ENCODE measurements at places on chromosomes 1 and 21.

DNA sequence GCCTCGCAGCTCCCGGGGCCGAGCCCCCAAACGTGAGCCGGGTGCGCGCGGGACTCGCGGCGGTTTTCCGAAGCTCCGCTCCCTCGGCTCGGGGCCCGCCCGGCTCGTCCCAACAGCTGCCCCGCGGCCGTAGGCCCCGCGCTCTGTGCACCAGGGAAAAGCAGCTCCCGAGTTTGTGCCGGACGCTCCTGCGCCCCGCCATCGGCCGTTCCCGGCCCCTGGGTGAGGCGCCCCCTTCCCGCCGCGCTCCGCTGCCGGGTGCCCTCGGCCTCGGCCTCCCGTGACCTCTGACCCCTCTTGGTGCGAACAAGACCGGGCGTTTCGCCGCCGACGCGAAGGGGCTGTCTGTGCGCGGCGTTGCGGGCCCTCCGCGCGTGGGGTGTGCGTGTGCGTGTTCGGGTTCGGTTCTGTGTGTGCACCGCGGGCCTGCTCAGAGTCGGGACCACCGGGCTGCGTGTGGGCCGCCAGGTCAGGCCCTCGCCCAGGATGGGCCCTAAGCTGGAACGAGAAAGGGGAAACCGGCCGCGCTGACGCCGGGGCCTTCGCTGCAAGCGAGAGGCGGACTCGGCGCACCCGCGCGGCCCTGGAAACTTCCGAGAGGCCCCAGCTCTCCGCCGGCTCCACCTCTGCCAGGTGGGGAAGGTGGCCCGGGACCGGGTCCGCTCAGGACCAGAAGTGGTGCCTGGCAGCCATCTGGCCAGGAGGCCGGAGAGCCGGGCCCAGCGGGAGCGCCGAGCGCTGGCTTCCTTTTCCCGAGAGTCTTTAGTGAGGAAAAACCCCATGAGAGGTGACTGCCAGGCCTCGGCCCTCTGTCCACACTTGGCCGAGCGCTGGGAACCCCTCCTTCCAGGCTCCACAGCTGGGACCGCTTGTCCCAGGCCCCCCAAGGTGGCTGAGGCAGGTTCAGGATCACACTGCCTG, 1.9 kb downstream of the PRDM16 start:
- DNase-seq: peak; percentile 33

- DNase-seq: no peak
Observed at GRCh38 chr1:241499910-241500309, 19.6 kb downstream of the FH start.

DNA sequence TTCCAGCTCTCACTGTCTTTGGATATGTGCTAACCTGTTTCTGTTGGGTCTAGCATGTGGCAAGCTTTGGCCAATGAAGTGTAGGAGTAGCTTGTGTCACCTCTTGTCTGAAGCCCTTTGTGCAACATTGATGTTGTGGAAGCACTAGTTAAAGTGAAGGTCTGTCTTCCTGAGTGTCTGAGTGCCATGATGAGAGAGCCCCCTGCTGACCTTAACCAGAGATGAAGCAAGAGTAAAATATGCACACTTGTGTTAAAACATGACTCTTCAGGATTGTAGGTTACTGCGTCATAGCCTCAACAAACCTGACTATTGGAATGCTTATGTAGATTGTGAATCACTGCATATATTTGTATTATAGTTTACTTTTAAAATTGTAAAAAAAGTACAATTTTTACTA, 103.7 kb downstream of the NCAM2 start:
- no peak for DNase-seq

DNA sequence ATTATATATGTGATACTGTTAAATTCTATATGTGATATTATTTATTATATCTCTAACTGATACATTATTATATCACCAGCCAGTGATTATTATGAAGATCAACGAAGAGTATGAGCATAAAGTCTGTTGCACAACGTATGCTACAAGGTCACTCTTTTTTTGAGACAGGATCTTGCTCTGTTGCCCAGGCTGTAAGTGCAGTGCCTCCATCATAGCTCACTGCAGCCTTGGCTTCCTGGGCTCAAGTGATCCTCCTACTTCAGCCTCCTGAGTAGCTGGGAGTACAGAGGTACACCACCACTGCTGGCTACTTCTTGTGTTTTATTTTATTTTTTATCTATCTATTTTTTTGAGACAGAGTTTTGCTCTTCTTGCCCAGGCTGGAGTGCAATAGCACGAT, 14.0 kb upstream of the EPHB2 start:
- DNase-seq: no peak

DNA sequence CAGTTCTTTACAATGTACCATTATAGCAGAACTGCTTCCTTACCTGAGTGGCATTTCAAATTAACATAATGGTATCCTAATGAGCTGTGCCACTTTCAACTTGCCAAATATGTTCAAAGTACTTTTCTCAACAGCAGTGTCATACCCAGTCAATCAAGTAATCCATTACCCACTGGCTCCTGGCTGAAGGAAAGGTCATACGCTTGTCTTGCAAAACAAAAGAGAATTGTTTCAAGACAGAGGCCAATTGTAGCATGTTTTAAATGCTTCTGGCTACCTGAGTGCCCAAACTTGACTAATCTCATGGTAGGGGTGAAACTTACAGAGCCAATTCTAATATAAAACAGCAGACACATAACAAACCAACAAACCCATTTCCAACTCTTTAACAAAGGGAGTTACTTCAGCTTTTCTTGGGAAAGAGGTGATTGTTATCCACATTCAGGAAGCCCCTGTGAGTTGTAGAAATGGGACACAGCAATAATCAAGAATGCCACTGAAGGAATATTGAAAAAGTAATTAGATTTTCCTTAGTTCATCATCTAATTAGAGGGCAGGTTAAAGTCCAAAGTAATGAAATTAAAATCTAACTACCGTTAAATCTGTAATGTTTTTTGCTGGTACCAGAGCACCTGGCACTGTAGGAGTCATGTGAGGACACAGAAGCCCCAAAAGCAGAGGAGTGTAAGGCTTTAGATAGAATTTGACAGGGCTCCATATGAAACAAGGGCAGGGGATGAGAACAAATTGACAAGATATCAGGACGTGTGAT, 241.9 kb downstream of the RWDD3 start:
- DNase-seq: no peak

DNA sequence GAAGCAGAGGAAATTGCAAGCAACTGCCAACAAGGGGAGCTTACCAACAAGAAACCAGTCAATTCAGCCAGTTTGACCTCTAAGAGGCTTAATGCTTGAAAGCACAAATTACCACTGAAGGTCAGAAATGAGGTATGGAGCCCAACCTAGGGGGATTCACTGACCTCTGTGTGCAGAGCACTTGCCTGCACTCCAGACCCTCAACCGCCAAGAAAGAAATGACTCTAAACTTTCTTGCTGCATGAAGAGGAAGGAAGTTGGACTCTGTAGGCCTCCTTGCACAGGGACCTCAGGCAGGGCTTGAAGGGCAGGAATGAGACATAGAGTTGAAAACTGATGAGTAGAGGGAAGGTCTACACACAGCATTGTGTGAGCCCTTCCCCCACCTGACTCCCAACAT, 10.0 kb downstream of the ARMH1 start:
- DNase-seq: no peak

DNA sequence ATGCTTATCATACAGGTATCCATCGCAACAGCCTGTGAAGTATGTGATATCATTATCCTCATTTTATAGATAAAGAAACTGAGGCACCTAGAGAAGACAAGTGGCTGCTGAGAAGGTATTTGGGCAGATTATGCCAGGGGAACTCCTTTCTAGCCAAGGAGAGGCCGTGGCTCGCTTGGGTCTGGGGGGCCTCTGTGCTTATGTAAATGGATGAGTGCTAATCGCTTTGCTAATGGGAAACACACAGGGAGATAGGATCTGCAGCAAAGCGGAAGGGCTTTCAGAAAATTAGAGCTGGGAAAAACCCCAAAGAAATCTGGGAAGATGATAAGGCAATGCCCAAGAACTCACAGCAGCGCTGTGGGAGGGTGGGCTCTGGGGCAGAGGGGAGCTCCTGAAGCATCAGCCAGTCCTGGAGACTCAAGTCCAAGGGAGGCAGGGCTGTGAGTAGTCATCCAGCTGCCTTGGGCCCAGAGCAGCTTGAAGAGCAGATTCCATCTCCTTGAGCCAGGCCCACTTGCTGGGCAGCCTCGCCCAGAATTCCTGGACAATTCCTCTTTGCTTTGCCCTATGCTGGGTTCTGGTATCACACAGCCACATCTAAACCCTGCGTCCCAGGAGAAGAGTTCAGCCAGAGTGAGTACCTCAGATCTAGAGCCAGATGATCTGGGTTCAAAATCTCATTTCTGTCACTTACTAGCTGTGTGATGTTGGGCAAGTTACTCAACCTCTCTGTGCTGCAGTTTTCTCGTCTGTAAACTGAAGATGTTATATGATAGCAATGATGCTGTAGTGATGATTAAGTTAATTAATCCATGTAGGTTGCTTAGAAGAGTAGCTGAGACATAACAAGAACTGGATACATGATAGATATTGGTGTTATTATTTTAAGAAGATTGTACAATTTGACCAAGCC, 36.7 kb downstream of the FOXD2 start:
- no peak for DNase-seq

DNA sequence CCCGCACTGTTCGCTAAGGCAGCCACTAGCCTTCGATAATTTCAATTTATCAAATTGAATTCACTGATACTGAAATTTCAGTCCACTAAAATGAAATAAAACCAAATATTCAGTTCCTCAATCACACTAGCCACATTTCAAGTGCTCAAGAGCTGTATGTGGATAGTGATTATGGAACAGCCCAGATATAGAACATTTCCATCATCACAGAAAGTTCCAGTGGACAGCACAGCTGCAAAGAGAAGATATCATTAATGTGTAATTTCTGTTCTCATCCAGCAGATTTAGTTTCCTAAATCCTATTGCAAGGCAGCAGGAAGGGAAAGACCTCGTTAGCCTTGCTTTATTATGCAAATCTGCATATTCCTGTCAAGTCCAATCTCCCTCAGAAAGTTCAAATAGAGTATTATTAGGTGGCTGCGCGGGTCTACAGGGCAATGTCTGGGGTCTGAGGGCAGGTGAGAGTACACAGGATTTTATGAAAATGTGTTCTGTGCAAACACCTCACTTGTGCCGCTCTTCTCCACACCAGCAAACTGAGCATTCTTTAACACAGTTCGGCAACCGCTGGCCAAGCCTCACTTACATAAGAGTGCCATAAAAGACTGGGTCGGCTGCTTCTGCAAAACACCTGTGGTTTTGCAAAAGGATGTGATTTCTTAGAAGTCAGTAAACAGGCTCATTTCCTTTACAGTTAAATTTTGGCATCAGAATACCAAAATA, 22.4 kb downstream of the CAPZB start:
- no peak for DNase-seq

GRCh38 chr1:239912471-239912870, 179.2 kb upstream of the FMN2 start:
- no peak for DNase-seq

DNA sequence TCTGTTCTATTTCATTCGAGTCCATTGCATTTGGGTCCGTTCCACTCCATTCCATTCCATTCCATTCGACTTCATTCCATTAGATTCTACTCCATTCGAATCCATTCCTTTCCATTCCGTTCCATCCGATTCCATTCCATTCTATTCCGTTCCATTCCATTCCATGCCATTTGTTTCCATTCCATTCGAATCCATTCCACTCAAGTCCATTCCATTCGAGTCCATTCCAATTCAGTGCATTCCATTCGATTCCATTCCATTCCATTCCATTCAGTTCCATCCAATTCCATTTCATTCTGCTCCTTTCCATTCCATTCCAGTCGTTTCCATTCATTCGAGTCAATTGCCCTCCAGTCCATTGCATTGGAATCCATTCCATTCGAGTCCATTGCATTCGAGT, 2603.7 kb upstream of the TPTE start:
- peak; percentile 17 for DNase-seq

GRCh38 chr1:93779540-93780165, 98.0 kb upstream of the BCAR3 start:
- no peak for DNase-seq

- DNase-seq: no peak
Observed at GRCh38 chr1:33762962-33763361, 100.9 kb upstream of the HMGB4 start.

DNA sequence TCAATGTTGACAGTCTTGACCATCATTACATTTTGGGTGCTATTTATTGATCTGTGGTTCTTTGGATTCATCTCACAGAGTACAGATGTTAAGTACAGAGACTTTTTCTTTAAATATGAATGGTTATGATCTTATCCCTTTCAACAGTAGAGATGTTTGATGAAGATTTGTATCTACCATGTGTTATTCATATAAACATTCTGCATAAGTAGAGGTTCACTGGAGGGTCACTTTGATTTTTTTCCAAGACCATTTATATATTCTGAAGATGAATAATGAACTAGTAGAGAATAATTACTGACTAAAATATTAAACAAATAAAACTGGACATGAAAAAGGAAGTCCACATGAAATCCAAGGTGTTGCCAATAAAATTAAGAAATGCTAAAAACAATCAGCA, 28.6 kb upstream of the HUNK start:
- no peak for DNase-seq

DNA sequence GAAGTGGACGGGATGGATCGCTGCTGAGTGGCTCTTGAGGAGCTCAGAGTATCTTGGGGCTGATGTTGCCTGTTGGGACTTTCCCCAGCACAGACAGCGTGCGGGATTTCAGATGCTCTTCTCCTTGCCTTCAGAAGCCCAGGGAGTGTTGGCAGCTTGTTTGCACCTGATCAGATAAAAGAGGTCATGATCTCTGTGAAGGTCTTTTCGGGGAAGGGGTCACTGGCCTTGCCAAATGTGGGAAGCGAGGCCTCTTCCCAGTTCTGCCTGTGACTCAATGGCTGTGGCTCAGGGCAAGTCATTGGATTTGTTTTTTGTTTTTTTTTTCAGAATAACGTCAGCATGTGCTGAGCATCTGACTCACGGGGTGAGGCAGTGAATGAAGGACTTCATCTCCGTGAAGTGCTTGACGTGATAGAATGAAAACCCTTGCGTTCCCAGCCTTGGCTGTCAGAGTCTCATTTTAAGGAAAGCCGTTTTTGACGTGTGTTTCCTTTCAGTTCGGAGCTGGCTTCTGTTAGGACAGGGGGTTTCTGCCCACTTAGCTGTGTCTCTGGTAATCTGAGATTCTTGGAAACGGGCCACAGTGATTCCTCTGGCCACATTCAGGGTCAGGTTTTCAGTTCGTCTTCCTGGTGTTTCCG, 46.7 kb downstream of the GALNT2 start:
- no peak for DNase-seq

All from large intestine (tissue), 12 donors.